ENCODE measurements at places on chromosomes 4 and X. TPM values are rescaled to one million over a fixed set of nuclear protein-coding genes. Genes with fewer than 3 reads are reported as not detected.
A peak's percentile ranks its signal among the peaks of the same experiment; 100 is the strongest.

Gene APLN
- 0.88 TPM for total RNA-seq

- no peak for DNase-seq
Observed at GRCh38 chr4:7197910-7198309, 5.6 kb downstream of the SORCS2 start.

DNA sequence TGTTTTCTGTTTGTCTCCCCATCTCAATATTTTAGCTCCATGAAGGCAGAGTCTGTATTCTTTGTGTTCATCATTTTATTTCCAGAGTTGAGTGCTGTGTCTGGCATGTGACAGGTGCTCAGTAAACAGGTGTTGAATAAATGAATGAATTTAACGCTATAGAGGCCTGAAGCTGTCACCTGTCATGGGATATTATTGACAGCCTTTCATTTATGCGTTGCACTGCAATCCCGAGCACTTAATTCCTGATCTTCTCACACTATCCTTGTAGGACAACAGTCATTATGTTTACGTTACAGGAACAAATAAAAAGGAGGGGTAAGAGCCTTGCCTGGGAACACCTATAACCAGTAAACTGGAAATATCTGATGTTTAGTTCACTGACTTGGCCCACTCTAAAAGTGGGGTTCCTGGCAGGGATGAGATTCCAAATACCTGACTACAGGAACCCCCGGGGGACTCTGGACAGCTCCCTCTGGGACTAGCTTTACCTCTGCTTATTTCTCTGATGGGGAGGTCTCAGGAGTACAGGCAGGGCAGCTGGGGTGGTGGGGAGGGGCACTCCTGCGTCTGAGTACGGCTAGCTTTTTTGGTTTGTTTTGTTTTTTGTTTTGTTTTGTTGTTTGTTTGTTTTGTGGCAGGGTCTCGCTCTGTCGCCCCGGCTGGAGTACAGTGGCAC, 36.6 kb downstream of the SEL1L3 start:
- no peak for DNase-seq

GRCh38 chrX:130091980-130092522, 18.2 kb downstream of the ELF4 start:
- DNase-seq = no peak

- DNase-seq = peak; percentile 58
Observed at GRCh38 chr4:182142176-182143085, 100.8 kb upstream of the TENM3 start.

GRCh38 chrX:40325161-40325560, 227.4 kb upstream of the BCOR start:
- no peak for DNase-seq

DNA sequence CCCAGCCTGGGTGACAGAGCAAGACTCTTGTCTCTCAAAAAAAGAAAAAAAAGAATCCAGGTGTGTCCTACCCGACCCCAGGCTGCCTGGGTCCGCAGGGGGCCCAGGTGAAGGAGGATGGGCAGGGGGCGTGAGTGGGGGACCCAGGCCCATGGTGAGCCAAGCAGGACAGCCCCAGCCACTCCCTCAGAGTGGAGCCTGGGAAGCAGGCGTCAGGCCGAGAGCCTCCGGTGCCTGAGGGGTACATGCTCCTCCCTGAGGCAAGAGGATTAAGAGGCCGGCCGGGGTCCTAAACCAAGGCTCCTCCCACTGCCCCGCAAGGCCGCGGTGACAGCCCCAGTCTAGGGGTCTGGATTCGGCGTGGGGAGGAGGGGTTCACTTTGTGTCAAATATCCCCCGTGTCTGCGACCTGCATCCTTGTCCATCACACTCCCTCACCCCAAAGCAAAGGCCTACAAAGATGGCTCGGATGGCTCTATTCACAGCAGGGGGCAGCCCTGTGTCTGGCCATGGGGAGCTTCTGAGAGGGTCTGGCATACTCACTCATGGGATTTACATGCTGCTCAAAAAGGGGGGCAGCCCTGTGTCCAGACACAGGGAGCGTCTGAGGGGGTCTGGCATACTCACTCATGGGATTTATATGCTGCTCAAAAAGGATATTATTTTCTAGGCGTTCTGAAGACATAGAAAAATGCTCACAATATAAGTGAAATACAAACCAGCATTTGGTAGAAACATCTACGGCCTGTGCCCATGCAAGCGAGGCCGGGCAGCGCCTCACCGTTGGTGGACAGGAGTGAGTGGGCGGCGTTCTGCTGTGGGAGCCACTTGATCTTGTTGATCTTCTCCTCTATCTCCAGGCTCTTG, 94.6 kb downstream of the PPP2R2C start:
- DNase-seq = no peak

Measured in cardiac muscle cell (in vitro differentiated cells and primary cell).